ENCODE measurements at places on chromosomes 12 and 14.
A peak's percentile ranks its signal among the peaks of the same experiment; 100 is the strongest.

DNA sequence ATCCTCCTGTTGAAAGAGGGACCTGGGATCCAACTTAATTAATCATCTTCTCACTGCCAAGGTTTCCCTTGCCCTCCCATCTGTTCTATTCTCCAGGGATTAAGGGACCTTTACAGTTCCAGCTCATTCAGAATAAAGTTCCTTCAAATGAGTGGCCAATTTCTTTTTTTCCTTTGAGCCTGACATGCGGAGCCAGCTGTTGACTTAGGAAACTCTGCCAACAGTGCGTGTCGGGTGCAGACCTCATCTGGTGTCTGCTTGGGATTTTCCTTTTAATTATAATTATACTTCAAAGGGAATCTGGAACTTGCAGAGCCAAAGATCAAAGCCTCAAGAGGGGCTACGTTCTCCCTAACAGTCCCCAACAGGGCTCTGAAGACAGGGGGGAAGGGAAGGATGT lies 64.8 kb downstream of the CCDC60 start:
- no peak for DNase-seq
- no peaks in the 10 kb centered on the region for H3K4me1 ChIP-seq
- no peak overlapping the region for H3K27ac ChIP-seq
- H3K36me3 ChIP-seq, result peaks cover 4% of the 10 kb centered on the region
- no peak overlapping the region for H3K4me3 ChIP-seq

- H3K4me1 ChIP-seq, result no peaks in the 10 kb centered on the region
- no peak for DNase-seq
- H3K4me3 ChIP-seq, result no peak overlapping the region
- no peaks in the 10 kb centered on the region for H3K27me3 ChIP-seq
- H3K27ac ChIP-seq, result no peak overlapping the region
Measured at GRCh38 chr12:74334780-74335179, 202.9 kb upstream of the ATXN7L3B start.

GRCh38 chr12:117000316-117000715 lies 89.6 kb downstream of the FBXW8 start:
- no peaks in the 10 kb centered on the region for H3K4me1 ChIP-seq

DNA sequence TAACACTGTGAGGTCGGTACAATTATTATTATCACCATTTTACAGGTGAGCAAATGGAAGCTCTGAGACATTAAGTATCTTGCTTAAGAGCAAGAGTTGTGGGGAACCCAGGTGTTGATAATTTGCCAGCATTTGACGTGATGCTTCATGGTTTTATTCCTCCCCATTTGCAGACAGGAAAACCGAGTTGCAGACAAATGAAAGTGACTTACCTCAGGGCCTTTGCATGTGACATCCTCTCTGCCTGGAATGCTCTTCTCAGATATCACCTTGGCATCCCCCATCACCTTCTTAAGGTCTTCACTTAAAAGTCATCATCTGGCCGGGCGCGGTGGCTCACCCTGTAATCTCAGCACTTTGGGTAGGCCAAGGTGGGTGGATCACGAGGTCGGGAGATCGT lies 21.0 kb upstream of the P2RX7 start:
- no peak for DNase-seq
- H3K4me3 ChIP-seq, result no peak overlapping the region
- H3K27ac ChIP-seq, result no peak overlapping the region
- H3K4me1 ChIP-seq, result no peaks in the 10 kb centered on the region
- no peaks in the 10 kb centered on the region for H3K36me3 ChIP-seq

GRCh38 chr12:24360461-24360860 lies 411.0 kb upstream of the SOX5 start:
- H3K4me1 ChIP-seq, result no peaks in the 10 kb centered on the region
- H3K27me3 ChIP-seq, result no peaks in the 10 kb centered on the region
- no peak for DNase-seq

DNA sequence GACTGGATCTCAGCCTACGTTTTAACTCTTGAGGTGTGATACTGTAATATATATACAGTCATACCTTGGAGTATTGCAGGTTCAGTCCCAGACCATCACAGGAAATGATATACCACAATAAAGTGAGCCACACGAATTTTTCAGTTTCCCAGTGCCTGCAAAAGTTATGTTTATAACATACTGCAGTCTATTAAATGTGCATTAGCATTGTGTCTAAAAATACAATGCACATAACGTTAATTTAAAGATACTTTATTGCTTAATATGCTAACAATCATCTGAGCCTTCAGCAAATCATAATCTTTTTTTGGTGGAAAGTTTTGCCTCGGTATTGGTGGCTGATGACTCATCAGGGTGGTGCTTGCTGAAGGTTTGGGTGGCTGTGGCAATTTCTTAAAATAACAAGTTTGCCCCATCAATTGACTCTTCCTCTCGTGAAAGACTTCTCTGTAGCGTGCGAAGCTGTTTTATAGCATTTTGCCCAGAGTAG lies 18.9 kb downstream of the PYROXD1 start:
- DNase-seq, result no peak
- H3K36me3 ChIP-seq, result no peaks in the 10 kb centered on the region
- no peaks in the 10 kb centered on the region for H3K4me1 ChIP-seq

GRCh38 chr12:100348657-100349454 lies 8.0 kb upstream of the SLC17A8 start:
- H3K27ac ChIP-seq, result no peak overlapping the region
- H3K4me1 ChIP-seq, result no peaks in the 10 kb centered on the region
- H3K27me3 ChIP-seq, result no peaks in the 10 kb centered on the region
- no peaks in the 10 kb centered on the region for H3K36me3 ChIP-seq

GRCh38 chr12:58502841-58503240 lies 417.5 kb downstream of the LRIG3 start:
- no peak for DNase-seq
- no peaks in the 10 kb centered on the region for H3K36me3 ChIP-seq
- no peaks in the 10 kb centered on the region for H3K4me1 ChIP-seq
- H3K27me3 ChIP-seq, result no peaks in the 10 kb centered on the region

- H3K36me3 ChIP-seq, result no peaks in the 10 kb centered on the region
Measured at GRCh38 chr12:105060715-105061378, 23.4 kb downstream of the ALDH1L2 start.

- no peak for DNase-seq
- no peak overlapping the region for H3K4me3 ChIP-seq
- H3K27ac ChIP-seq, result no peak overlapping the region
- no peaks in the 10 kb centered on the region for H3K4me1 ChIP-seq
Measured at GRCh38 chr14:82394916-82395315, 861.3 kb upstream of the SEL1L start.

GRCh38 chr14:76716285-76716684 lies 45.0 kb upstream of the VASH1 start:
- no peak for DNase-seq
- no peak overlapping the region for H3K4me3 ChIP-seq
- no peak overlapping the region for H3K27ac ChIP-seq
- no peaks in the 10 kb centered on the region for H3K27me3 ChIP-seq
- H3K4me1 ChIP-seq, result 0 out of 2 replicates have a peak, but pooled peaks cover 1% of the 10 kb centered on the region

GRCh38 chr14:22255017-22255950 lies 333.7 kb downstream of the DAD1 start:
- no peaks in the 10 kb centered on the region for H3K36me3 ChIP-seq
- no peaks in the 10 kb centered on the region for H3K27me3 ChIP-seq
- no peak overlapping the region for H3K27ac ChIP-seq
- no peaks in the 10 kb centered on the region for H3K4me1 ChIP-seq
- DNase-seq, result no peak

- H3K36me3 ChIP-seq, result no peaks in the 10 kb centered on the region
- H3K27me3 ChIP-seq, result no peaks in the 10 kb centered on the region
- H3K4me3 ChIP-seq, result no peak overlapping the region
- no peak for DNase-seq
- no peaks in the 10 kb centered on the region for H3K4me1 ChIP-seq
Measured at GRCh38 chr12:15404485-15404884, 82.2 kb downstream of the PTPRO start.

DNA sequence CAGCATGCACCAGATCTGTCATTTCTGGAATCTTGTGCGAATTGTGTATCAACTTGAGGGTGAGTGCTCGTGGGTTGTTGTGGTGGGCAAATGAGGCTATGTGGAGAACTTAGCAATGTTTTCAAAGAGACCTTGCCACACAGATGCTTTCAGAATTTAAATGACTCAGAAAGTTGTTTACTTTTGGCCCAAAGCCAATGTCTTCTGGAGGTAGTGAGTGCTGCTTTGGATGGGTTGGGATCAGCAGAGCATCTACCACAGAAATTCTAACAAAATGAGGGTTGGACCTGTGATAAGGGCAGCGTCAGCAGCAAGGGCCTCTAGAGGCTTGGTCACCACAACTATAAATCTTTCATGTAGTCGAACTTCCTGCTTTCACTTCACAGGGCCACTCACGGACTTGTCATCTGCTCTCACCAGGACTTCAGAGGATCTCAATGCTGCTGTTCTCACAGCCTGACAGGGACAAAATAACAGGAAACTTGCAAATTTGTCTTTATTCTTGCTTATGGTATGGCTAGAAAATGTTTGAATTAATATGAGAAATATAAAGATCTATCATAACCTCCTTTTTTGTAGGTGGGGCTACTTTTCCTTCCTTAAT lies 111.4 kb downstream of the DACT1 start:
- no peaks in the 10 kb centered on the region for H3K4me1 ChIP-seq
- DNase-seq, result no peak
- no peak overlapping the region for H3K27ac ChIP-seq
- H3K27me3 ChIP-seq, result no peaks in the 10 kb centered on the region

DNA sequence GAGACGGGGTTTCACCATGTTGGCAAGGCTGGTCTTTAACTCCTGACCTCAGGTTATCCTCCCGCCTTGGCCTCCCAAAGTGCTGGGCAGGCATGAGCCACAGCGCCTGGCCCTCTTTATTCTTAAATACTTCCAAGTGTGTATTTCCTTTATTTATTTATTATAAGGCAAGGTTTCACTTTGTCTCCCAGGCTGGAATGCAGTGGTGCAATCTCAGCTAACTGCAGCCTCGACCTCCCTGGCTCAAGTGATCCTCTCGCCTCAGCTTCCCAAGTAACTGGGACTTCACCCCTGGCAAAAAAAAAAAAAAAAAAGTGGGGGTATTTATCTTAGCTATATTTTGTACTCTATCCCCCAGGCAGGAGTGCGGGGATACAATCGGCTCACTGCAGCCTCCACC lies 6.8 kb downstream of the FAM216A start:
- H3K27ac ChIP-seq, result no peak overlapping the region
- DNase-seq, result no peak
- H3K27me3 ChIP-seq, result no peaks in the 10 kb centered on the region
- no peaks in the 10 kb centered on the region for H3K4me1 ChIP-seq

GRCh38 chr14:54606631-54607133 lies 39.8 kb downstream of the SAMD4A start:
- no peak overlapping the region for H3K27ac ChIP-seq
- H3K4me1 ChIP-seq, result peaks cover 4% of the 10 kb centered on the region
- DNase-seq, result no peak
- H3K27me3 ChIP-seq, result no peaks in the 10 kb centered on the region

GRCh38 chr14:35281341-35281740 lies 10.8 kb upstream of the PSMA6 start:
- H3K36me3 ChIP-seq, result no peaks in the 10 kb centered on the region
- no peak overlapping the region for H3K27ac ChIP-seq
- H3K4me3 ChIP-seq, result no peak overlapping the region
- DNase-seq, result no peak
- H3K4me1 ChIP-seq, result no peaks in the 10 kb centered on the region

GRCh38 chr14:65560340-65561027 lies 148.0 kb downstream of the FUT8 start:
- H3K4me1 ChIP-seq, result no peaks in the 10 kb centered on the region
- no peak overlapping the region for H3K27ac ChIP-seq
- H3K36me3 ChIP-seq, result no peaks in the 10 kb centered on the region
- no peaks in the 10 kb centered on the region for H3K27me3 ChIP-seq
- no peak overlapping the region for H3K4me3 ChIP-seq

GRCh38 chr12:53495903-53496751 lies 3.1 kb downstream of the MAP3K12 start:
- no peak for DNase-seq
- H3K27me3 ChIP-seq, result no peaks in the 10 kb centered on the region
- H3K4me3 ChIP-seq, result no peak overlapping the region
- H3K27ac ChIP-seq, result no peak overlapping the region
- H3K4me1 ChIP-seq, result peaks cover 10% of the 10 kb centered on the region

- no peak overlapping the region for H3K27ac ChIP-seq
- no peaks in the 10 kb centered on the region for H3K27me3 ChIP-seq
- DNase-seq, result no peak
- H3K4me1 ChIP-seq, result no peaks in the 10 kb centered on the region
Measured at GRCh38 chr12:130572553-130572952, 143.5 kb downstream of the RIMBP2 start.

- 0 out of 2 replicates have a peak, but pooled peaks cover 2% of the 10 kb centered on the region for H3K4me1 ChIP-seq
- peak within 1 kb of the TSS; percentile 41 for H3K4me3 ChIP-seq
- H3K36me3 ChIP-seq, result no peaks in the 10 kb centered on the region
- H3K27me3 ChIP-seq, result no peaks in the 10 kb centered on the region
- DNase-seq, result peak; percentile 93
Measured at GRCh38 chr12:75334384-75335030, at the start of gene GLIPR1L1. Gene GLIPR1L1, plus strand, starts transcription at chr12:75334670. Its CDS starts 59 bp downstream, at chr12:75334729.

DNA sequence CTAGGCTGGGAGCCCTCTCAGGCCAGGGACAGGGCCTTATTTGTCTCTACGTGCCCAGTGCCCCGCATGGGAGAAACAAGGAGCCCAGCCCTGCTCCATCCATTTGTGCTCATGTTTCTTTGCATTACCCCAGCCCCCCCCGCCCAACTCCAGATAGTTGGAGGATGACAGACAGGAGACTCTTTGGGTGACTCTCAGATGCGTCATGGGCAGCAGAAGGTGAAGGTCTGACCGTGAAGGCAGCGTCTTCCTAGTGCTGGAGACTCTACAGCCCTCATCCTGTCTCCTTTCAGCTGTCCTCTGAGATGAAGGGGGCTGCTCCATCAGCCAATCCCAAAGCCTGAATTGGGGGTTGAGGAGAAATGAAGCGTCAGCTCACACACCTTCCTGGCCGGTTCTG lies 283 bp upstream of the PSMB11 start:
- no peaks in the 10 kb centered on the region for H3K27me3 ChIP-seq
- no peak for DNase-seq
- no peak overlapping the region for H3K27ac ChIP-seq
- no peaks in the 10 kb centered on the region for H3K4me1 ChIP-seq

DNA sequence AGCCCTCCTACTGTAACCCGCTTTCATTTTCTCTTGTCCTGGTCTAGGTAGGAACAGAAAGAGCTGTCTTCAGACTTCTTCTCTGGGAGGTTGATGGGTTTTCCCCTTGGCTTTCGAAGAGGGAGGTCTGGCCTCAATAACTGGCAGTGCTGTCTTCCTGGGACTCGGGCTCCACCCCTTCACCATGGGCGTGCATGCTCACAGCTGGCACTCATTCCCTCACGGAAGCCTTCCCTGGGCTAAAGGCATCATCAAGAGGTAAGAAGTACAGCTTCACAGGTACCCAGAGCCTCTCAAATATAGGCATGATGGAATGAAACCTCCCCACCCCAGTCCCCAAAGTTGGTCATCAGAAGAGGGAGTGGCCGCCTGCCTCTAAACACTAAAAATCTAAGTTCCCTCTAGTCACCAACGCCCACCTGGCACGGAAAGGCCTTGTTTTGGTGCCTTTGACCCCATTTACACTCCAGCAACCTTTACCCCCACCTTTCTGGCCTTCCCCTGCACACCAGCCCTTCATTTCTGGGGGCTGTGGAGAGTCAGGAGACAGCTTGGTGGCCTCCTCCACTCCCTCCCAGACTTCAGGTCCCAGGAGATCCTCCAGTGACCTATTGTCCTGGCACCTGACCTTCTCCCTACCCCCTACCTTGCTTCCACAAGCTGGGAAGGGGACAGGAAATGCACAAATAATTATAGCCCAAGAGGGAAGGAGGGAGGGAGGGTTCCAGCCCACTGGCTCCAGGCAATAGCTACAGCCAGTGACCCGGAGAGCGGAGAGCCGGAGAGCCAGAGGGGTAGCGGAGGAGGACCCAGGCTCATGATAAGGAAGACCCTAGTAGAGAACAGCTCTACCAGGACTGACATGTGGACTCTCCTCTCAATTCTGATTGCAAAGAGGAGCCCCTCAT lies 2.8 kb downstream of the RAPGEF3 start:
- no peak for DNase-seq
- no peaks in the 10 kb centered on the region for H3K27me3 ChIP-seq
- no peak overlapping the region for H3K4me3 ChIP-seq
- peaks cover 14% of the 10 kb centered on the region for H3K4me1 ChIP-seq
- H3K36me3 ChIP-seq, result no peaks in the 10 kb centered on the region
- H3K27ac ChIP-seq, result no peak overlapping the region
